EL (cell line): ENCODE measurements at places on chromosomes 16 and 17.
A peak's percentile ranks its signal among the peaks of the same experiment; 100 is the strongest.

GRCh38 chr17:16938031-16938430, 33.9 kb downstream of the TNFRSF13B start:
- DNase-seq = no peak

GRCh38 chr16:4325253-4325758, 9.4 kb downstream of the GLIS2 start:
- no peak for DNase-seq

DNA sequence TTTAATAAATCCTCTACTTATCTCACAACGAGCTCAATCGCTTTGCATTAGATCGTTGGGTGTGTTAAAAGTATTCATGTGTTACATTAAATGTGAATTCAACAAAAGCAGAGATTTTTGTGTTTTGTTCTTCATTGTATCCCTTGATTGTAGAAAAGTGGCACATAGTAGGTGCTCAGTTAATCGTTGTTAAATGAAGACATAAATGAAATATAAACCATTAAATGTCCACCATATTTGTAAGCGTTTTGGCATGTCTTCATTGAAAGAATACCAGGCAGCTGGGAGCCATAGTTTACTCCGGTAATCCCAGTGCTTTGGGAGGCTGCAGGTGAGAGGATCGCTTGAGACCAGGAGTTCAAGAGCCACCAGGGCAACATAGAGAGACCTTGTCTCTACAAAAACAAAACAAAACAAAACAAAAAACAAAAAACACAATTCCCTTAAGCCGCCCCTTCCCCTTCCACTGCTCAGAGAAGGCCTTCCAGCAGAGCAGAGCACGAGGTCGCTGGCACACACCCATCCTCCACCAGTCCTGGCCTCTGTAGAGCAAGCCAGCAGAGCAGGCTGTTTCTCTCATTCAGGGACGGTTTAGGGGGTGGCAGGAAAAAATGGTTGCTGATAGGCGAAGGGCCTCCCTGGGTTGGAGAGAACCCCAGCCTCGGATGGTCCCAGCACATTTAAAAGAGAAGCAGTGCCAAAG, 673 bp upstream of the CHD9 start:
- no peak for DNase-seq

GRCh38 chr17:70820276-70820675, 650.9 kb downstream of the KCNJ2 start:
- peak; percentile 83 for DNase-seq

GRCh38 chr16:78092758-78093157, 6.7 kb upstream of the WWOX start:
- no peak for DNase-seq

GRCh38 chr17:74930535-74931036, 5.1 kb upstream of the OTOP3 start:
- DNase-seq = no peak

DNA sequence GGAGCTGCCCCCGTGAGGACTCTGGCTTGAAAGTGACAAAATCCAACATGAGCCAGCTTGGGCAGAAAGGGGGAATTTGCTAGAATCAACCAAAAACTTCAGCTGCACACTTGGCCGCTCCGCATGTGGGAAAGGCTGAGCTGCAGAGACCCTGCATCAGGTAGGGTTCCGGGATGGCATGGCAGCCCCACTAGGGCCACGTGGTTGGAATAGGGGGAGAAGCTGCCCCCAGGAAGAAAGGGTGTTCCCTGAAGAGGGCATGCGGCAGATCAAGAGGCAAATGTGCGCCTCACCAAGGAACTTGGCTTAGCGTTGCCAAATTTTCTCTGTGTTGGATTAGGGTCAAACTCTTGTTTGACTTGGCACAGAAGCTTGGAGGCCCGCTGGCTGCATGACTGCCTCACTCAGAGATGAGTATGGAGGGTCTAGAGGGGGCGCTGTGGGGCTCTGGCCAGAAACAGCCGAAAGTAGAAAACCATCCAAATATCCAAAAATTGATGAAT, 29.2 kb upstream of the WFIKKN2 start:
- DNase-seq = no peak

DNA sequence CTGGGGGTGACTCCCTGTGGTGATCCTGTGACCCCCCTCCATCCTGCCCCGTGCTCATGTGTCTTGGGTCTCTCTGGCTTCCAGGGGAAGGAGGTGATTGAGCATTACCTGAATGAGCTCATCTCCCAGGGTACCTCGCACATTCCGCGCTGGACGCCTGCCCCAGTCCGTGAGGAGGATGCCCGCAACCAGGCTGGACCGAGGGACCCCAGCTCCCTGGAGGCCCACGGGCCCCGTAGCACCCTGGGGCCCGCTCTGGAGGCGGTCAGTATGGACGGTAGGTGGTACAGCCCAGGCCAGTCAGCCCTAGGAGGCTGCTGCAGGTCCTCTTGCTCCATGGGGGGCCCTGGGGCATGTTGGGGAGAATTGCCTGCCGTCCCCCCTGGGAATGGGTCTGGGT, 33.6 kb downstream of the SEC14L5 start:
- no peak for DNase-seq

GRCh38 chr17:19978209-19978802, 678 bp upstream of the AKAP10 start:
- no peak for DNase-seq

GRCh38 chr16:72282362-72282761, 110.4 kb upstream of the PMFBP1 start:
- DNase-seq = no peak

GRCh38 chr16:12906271-12906670, 4.9 kb downstream of the SHISA9 start:
- DNase-seq = no peak

- DNase-seq = no peak
Observed at GRCh38 chr16:73124097-73124652, 76.2 kb upstream of the ZFHX3 start.

DNA sequence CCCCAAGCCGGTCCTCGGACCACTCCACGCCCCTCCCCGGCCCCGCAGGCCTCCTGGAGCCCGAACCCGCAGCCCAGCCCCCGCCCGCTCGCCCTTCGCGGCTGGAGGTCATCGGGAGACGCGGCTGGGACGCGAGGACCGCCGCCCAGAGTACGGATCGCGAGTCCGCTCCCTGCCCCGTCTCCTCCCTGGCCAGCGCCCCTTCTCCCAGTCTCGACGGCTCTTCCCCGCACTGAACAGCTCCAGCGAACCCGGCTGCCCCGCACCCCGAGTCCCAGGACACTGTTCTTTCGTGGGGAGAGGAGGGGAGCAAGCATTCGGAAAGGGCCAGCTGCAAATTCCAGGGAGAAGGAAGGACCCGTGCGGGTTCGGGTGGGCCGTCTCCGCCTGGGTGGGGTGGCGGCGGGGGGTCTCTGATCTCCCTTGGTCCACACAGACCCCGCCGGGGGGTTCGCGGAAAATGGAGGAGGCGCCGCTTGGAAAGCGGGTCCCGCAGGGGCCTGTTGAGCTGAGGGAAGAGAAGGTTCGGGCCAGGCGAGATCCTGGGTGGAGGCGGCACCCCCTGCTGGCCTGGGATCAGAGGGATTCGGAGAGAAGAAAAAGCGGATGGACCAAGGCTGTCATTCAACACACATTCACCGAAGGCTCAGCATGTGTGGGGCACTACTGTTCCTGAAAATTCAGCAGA, 632 bp upstream of the RTN4RL1 start:
- peak; percentile 77 for DNase-seq

DNA sequence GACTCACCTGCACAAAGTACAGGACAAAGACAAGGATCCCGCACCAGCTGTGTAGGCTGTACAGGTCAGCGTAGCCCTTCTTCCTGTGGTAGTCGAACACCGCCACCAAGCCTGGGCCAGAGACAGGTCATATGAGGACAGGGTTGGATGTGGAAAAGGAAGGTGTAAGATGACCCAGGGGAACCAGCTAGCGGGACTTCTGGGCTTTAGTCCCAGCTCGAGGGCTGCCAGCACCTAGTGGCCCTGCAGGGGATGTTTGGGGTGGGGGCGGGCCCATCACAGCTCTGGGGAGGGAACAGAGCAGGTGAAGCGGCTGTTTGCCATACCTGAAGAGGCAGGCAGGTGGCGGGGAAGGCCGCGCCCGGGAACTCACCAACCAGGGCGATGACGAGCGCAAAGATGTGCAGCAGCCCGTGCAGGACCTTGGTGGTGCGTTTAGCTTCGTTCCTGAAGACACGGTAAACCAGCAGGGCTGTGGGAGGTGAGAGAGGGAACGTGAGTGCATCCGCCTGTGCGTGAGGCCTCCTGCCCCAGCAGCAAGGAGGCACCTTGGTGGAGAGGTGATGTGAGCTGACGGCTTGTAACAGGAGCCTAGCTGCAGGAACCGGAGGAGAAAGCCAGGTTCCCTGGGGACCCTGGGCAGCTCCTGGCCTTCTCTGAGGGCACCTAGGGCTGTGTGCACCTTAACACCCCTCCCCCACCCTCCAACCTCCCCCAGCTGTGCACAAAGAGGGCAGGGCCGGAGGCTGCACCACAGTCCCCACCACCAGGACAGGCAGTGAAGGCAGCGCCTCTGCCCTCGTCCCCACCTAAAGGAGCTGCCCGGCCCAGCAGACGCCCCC, 10.2 kb downstream of the CYB561 start:
- no peak for DNase-seq
